GM12865 (cell line): ENCODE measurements at places on chromosomes 5 and 9.

- no peak for DNase-seq
Observed at GRCh38 chr5:142944140-142944539, 174.0 kb downstream of the ARHGAP26 start.

- no peak for DNase-seq
Observed at GRCh38 chr9:108167136-108167900, 677.7 kb upstream of the KLF4 start.

DNA sequence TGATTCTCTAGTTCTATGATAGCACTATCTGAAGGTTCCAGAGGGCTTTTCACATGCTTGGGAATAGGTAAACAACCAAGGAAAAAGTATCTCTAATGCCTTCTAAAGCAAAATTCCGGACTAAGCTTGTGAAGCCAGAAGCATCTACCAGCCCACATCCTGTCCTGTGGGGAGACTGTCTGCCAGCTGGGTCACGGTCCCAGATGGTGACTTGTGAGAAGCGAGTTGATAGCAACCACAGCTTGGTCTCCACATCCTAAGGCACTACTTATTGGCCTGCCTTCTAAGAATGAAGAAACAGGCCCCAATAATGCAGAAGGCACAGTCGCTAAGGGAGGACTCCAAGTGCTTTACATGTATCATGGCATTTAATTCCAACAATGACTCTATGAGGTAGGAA lies 184.1 kb upstream of the ADRA1B start:
- DNase-seq: peak; percentile 27

DNA sequence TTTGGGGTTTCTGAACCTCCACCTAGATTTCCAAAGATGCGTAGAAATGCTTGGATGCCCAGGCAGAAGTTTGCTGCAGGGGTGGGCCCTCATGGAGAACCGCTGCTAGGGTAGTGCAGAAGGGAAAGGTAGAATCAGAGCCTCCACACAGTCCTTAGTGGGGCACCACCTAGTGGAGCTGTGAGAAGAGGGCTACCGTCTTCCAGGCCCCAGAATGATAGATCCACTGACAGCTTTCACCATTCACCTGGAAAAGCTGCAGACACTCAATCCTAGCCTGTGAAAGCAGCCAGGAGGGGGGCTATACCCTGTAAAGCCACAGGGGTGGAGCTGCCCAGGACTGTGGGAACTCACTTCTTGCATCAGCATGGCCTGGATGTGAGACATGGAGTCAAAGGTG lies 13.3 kb upstream of the HSDL2 start:
- DNase-seq: peak; percentile 38

DNA sequence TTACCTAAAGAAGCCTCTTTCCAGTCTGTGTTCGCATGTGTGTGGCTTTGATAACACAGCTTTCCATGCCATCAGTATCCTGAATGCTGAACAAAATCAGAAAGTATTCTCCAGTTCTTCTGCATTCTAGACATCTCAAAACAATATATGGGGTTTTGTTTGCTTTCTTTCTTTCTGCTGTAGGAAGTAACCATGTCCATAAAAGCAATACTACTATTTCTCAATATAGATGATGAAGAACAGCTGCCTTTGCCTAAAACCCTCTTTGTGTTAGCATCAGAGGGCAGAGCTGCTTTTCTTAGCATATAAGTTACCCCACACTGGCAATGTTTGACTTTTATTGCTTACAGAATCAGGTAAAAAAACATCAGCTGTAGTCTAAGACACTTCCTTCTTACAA lies 963.6 kb downstream of the CDH12 start:
- no peak for DNase-seq

GRCh38 chr9:134559013-134559412 lies 82.6 kb upstream of the COL5A1 start:
- DNase-seq: no peak

DNA sequence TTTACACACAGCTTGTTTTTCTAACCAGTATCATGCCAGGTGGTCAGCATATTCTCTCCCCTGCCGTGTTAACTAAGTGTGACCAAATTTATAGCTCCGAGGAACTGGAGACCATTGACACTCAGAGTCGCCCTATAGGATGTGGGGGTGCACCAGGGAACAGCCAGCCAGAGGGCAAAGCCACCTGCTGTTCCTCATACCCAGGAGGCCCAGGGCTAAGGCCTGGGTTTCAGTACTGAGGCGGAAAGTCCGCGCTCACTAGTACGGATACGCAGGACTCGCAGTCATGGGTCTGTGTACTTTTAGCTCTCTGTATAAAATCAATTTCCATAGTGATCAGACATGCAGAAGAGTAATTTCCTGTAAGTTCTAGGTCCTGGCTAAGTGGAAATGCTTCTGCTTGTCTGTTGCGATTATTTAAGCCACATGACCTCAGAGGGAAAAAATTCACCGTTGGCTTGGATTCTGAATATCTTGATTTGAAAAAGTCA lies 247.0 kb downstream of the AOPEP start:
- DNase-seq: no peak

DNA sequence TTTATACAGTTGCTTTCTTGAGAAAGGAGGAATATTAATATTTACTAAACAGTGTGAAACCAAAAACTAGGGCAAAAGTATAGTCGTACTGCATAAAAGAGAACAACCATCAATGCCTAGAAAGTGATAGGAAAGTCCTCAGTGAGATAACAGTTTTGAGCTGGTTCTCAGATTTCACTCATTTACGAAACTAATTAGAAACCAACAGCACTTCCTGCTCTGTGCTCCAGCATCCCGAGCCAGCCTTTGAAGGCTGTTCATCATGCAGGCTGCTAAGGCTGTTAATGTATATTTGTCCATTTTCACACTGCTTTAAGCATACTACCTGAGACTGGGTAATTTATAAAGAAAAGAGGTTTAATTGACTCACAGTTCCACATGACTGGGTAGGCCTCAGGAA lies 2039.9 kb downstream of the EFNA5 start:
- no peak for DNase-seq
